ENCODE measurements at places on chromosomes 3 and 15.
A peak's percentile ranks its signal among the peaks of the same experiment; 100 is the strongest.

GRCh38 chr3:86814321-86814720, 176.6 kb downstream of the VGLL3 start:
- no peak for DNase-seq

- DNase-seq = no peak
Measured at GRCh38 chr15:80887148-80887547, 102.5 kb downstream of the MESD start.

DNA sequence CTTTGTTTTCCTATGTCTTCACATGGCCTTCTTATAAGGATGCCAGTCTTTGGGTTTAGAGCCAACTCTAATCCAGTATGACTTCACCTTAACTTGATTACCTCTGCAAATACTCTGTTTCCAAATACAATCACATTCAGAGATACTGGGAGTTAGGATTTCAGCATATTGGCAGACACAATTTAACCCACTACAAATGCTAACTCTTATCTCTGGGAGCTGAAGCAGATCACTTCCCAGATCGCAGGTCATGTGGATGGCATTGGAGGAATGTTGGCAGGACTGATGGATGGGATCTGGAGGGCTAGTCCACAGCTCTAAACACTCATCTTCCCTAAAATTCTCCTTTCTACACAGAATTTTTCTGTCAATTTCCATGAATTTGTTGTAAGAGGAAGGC, 46.2 kb upstream of the ADGRG7 start:
- no peak for DNase-seq

DNA sequence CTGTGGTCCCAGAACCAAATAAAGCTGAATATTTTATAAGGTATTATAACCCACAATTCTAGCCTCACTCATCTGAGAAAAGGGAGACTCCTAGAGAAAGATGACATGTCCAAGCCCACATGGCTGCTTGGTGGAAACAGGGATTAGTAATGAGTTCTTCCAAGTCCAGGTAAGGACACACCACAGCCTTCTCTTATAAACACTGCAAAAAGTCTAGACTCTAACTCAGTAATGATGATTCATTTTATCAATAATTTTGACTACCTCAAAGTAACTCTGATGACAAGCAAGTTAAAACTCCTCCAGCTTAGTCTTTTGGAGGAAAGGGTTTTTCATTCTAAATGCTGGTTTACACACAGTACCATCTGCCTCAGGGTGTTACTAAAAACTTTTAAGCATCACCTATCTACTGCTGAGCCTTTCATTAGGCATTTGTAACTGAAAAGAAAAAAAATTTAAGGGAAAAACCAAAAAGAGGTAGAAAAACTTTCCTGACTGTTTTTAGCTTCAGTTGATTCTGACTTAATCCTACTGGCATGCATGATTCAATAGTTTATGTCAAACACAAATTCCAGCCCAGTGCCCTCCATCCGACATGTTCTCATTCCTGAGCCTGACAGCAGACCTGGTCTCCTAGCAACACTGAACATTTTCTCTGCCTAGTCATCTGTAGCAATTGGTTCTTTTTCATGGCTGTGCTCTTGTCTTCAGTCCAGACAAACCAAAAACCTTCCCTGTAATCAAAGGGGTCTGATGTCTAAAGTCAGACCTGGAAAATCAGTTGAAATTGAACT, 43.9 kb downstream of the P3H2 start:
- DNase-seq = peak; percentile 70

DNA sequence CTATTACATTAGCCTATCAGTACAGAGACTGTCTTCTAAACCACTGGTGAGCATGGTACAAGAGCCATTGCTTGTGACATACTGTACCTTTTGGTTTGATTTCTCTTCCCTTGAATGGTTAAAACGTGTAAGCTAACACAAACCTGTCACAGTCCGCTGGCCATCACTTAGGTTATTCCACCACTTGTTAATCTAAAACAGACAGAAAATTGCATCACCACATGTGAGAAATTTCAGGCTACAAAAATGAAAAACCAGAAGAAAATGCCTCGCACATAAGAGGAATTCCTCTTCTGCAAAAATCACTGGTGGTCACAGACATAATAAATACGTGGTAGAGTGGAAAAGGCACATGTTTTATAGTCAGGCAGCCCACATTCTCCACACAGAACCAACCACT, 22.1 kb downstream of the PARL start:
- DNase-seq = no peak

- DNase-seq = peak; percentile 27
Measured at GRCh38 chr3:52248816-52249547, 3.4 kb downstream of the PPM1M start.

DNA sequence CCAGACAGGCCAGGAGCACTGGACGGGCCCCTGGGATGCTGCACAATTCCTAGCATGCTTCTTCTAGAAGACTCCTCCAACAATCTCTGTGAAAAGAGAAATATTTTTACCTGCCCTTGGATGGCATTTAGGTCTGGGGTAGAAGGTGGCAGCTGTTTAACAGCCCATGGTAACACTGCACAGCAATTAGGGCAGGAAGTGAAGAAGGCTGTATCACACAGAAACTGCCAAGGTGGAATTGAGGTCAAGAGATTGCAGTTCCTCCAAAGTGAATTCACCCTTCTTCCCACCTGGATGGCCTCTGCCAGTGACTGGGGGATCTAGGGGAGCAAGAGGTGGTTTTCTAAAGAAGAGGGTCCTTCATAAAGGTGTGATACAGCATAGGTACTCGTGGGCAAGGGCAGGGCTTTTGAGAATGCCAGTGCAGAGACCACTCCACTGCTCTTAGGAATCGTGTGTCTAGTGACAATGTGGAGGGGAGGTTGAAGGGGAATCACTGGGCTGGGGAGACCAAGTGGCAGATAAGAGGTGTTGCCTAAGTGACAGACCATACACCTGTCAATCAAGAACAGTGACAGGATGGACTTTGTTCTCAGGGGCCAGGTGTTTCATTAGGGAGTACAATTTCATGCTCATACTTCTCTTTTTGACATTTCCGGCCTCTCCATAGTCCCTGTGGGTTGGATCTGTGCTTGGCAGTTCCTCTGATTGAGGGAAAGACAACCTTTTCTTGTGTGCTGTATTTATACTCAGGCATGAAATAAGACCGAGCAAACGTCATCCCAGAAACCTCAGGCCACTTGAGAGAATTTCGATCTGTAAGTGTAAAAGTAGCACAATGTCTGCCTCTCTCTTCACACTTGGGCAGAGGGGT, 83.5 kb upstream of the BCL6 start:
- no peak for DNase-seq

DNA sequence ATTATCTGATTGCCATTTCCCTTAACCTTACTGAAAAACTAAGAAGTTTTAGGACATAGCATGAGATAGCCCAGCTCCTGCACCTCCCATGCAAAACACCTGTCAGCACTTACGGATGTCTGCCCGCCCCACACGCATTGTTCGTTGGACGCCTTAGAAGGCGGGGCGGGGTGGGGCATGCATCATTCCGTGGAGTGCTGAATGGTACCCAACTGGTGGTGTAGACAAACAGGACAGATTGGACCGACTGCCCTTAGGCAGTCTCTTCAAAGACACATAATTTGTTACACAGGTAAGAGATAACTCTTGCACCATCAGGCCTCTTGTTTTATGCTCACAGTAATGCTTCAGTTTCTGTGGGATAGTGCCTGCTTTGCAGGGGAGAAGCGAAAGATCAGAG, 93.8 kb downstream of the SMAD6 start:
- no peak for DNase-seq

- no peak for DNase-seq
Measured at GRCh38 chr15:50879016-50879617, 29.4 kb upstream of the AP4E1 start.

- DNase-seq = no peak
Measured at GRCh38 chr3:124410471-124410870, 319.8 kb upstream of the UMPS start.

DNA sequence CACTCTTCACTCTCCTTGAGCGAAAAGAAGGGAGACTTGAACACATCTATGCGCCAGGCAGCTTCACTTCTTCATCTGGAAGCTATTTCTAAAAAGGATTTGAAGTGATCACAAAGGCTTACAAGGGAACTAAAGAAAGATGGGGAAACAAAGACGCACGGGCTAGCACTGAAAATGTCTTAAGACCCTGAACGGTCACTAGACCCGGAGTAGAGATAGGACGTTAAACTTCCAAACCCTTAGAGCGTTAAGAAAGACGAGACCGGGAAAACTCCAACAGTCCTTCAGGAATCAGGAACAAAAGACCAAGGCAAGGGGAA, 47.5 kb upstream of the EPHB3 start:
- no peak for DNase-seq

- no peak for DNase-seq
Measured at GRCh38 chr3:59526999-59527398, 477.2 kb upstream of the CFAP20DC start.

- DNase-seq = no peak
Measured at GRCh38 chr15:93703092-93703739, 528.1 kb upstream of the MCTP2 start.

- no peak for DNase-seq
Measured at GRCh38 chr15:78993931-78994530, 49.2 kb upstream of the CTSH start.

All from femur (tissue), 1 donor.